ENCODE measurements at places on chromosomes 3 and 15.

DNA sequence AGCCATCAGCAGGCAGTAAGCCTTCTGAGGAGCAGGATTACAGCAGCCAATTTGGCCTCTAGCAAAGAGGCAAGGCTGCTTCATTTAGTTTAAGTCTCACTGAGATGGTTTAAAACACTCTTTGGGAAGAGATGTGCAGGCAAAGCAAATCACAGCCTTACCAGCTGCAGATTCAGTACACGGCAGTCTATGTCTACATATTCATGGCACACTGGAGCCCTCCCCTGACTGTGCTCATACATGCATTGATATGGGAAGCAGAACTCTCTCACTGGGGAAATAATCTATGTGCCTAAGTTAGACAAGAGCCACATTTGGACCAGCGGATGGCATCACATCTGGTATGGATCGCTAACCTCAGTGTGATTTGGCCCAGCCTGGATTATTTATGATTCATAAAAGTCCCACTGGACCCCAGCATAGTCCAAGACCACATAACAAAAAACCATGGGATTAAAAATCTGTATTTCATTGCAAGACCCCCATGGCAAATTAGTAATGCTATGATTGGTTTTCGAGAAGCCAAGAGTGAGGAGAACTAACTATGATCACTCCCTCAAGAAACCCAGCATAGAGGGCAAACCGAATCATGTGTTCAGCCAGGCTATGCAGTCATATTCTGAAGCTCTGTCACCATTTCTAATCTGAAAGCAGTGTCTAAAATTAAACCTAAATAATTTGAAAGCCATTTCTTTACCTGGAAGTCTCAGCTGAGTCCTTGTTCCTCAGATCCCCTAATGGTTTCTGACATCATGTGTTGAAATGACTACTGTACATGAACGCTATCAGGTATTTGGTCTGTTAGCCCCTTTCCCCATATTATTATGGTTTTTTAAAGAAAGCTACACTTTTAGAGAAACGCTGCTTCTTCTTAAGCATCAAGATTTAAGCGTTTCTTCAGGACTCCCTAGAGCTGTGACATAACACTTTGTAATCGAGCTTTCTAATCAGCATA is 1.2 kb downstream of the PRICKLE2 start:
- no peak for DNase-seq

- DNase-seq = no peak
Measured at GRCh38 chr15:85892232-85892631, 97.5 kb upstream of the KLHL25 start.

GRCh38 chr3:151423091-151423490 is 37.8 kb downstream of the IGSF10 start:
- DNase-seq = no peak

DNA sequence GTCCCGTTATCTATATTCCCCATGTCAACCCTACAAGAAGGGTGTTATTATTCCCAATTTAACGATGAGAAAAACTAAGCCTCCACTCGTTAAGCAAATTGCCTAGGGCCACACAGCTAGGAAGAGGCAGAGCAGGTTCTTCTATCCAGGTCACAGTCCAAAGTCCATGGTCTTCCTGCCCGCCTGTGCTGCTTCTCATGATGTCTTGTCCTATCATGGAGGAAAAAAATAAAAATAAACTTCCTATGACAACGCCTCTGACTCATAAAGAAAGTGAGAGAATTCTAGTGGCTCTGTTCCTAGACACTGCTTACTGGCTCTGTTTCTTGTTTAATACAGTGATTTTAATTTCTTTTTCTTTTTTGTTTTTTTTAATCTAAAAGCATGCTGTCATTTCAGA is 9.7 kb downstream of the COL8A1 start:
- no peak for DNase-seq

DNA sequence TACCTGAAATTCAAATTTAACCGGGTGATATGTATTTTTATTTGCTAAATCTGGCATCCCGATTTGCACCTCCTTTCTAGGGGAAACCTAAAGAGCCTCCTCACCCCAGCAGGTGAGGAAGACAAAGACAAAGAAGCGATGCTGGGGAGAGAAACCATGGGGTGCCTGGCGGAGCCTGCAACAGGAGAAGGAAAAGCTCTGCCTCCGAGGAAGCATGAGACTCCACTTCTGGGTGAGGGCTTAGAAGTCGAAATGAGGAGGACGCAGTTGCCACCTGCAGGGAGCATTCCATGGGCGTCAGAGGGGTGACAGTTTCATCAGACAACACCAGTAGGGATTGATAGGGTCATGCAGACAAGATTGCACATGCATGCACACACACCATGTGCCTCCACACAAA is 30.5 kb upstream of the LYZL4 start:
- DNase-seq = no peak

DNA sequence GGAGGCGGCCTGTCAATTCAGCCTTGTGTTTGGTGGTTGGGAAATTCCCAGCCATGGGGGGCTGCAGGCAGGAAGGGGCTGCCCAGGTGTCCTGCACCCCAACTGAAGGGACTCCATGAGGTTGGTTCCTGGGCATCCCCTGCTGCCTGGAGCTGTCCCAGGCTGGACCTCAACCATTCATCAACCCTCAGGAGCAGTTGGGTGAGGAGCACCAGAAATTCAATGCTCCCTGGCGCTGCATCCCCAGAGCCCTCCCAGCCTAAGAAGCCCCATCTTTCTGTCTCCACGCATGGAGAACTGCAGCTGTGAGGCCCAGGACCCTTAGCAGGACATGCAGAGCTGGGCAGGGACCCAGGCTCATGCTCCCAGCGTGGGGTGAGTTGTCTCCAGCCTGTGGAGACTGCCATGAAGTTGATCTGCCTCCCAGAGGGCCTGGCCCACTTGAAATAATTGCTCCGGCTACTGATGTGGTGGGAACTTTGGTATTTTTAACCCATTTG is 8.0 kb upstream of the SEMA3B start:
- no peak for DNase-seq
